ENCODE measurements at places on chromosomes 7 and 10. TPM values are rescaled to one million over a fixed set of nuclear protein-coding genes. Genes with fewer than 3 reads are reported as not detected.

Gene SLC13A4
- not detected for total RNA-seq

Gene CLRN3
- not detected for total RNA-seq

Gene ARHGEF5
- total RNA-seq = 18.7 TPM

Gene INMT
- total RNA-seq = 24.2 TPM

Gene YKT6
- 53.3 TPM for total RNA-seq

Gene NODAL
- not detected for total RNA-seq

DNA sequence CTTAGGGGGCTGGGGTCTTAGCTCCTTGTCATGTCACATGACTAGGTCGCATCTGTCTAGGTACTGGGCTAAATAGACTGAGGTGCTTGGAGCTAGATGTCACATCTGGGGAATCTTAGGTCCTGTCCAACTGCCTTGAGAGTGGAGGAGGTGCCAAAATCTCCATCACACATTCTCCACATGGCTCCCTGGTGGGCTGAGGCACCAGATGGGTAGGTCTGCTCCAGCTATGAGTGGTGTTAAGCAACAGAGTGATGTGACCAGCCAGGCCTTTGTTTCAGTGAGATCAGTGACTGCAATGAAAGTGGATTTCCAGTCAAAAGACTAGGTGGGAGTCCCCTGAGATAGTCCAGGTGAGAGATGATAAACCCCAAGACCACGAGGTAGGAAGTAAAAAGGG is 251.8 kb downstream of the BMPER start:
- peak overlapping the region; percentile 69 for H3K27ac ChIP-seq
- H3K27me3 ChIP-seq = no peaks in the 10 kb centered on the region
- no peaks in the 10 kb centered on the region for H3K36me3 ChIP-seq
- peaks cover 25% of the 10 kb centered on the region for H3K4me1 ChIP-seq

- H3K36me3 ChIP-seq = no peaks in the 10 kb centered on the region
- H3K27me3 ChIP-seq = no peaks in the 10 kb centered on the region
- DNase-seq = peak; percentile 31
Measured at GRCh38 chr7:33217595-33217994, 88.2 kb downstream of the BBS9 start.

DNA sequence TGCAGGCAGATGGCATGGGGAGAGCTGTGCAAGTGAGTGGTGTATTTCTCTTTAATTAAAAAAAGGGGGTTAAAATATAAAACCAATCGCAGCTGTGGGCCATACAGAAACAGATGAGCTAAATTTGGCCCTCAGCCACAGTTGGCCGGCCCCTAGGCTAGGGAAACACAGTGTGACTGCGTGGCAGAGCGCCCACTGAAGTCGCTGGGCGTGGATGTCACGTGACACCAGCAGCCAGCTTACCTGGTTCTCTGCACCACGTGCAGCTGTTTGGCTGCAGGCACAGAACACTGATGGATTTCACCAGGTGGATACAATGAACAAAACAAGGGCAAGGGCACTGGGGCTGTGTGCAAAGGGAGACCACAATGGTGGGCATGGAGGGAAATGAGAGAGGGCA is 119.3 kb upstream of the ZNF746 start:
- no peak for DNase-seq
- H3K4me3 ChIP-seq = no peak overlapping the region
- H3K4me1 ChIP-seq = no peaks in the 10 kb centered on the region
- H3K27me3 ChIP-seq = no peaks in the 10 kb centered on the region
- no peak overlapping the region for H3K27ac ChIP-seq
- H3K36me3 ChIP-seq = peaks cover 94% of the 10 kb centered on the region

DNA sequence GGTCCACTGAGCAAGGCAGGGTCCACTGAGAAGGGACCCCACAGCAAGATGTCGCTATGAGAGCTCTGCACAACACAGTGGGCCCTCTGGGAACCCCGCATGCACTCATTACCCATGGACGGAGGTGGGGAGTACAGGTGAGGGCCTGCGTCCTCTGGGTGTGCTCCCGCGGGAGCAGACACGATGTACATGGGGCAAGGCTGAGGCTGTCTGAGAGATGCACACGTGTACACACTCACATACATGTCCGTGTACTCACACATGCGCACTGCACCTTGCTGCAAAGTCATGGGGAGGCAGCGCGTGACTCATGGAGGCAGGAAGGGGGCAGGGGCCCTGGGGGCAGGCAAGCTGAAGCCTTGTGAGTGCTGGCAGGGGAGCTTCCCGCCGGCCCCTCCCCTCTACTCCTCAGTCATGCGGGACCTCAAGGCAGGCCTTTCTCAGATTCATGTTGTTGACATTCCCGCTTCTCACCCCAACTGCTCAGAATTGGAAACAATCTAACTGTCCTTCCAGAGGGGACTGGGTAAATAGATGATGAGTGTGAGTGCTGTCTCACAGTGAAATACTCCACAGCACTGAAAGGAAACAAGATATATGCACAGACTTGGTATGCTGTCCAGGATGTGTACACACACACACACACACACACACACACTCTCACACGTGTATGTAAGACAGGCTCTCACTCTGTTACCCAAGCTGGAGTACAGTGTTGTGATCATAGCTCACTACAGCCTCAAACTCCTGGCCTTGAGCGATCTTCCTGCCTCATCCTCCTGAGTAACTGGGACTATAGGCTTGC is 40.0 kb downstream of the GOLGA7B start:
- no peak overlapping the region for H3K27ac ChIP-seq
- DNase-seq = no peak
- H3K27me3 ChIP-seq = no peaks in the 10 kb centered on the region
- H3K4me1 ChIP-seq = peaks cover 25% of the 10 kb centered on the region
- H3K36me3 ChIP-seq = no peaks in the 10 kb centered on the region
- H3K4me3 ChIP-seq = no peak overlapping the region

GRCh38 chr10:101131962-101132635 is 999 bp downstream of the TLX1 start:
- no peaks in the 10 kb centered on the region for H3K36me3 ChIP-seq
- peaks cover 100% of the 10 kb centered on the region for H3K27me3 ChIP-seq
- DNase-seq = no peak

- H3K27ac ChIP-seq = no peak overlapping the region
- H3K4me1 ChIP-seq = peaks cover 12% of the 10 kb centered on the region
Measured at GRCh38 chr10:97028126-97028831, 157.5 kb downstream of the SLIT1 start.

GRCh38 chr7:116449950-116450349 is 49.6 kb upstream of the CAV2 start:
- no peaks in the 10 kb centered on the region for H3K27me3 ChIP-seq
- no peak overlapping the region for H3K4me3 ChIP-seq
- no peaks in the 10 kb centered on the region for H3K36me3 ChIP-seq
- H3K4me1 ChIP-seq = peaks cover 25% of the 10 kb centered on the region
- peak; percentile 57 for DNase-seq

DNA sequence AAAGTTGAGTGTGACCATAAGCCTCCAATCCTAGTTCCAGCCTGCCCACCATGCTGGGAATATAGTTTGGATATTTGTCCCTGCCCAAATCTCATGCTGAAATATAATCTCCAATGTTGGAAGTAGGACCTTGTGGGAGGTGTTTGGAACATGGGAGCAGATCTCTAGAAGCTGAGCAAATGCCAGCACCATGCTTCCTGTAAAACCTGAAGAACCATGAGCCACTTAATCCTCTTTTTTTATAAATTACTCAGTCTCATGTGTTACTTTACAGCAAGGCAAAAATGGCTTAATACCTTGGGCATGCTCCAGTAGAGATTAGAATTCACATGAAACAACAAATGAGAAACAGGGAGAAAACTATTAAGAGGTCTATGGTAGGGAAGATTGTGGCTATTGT is 27.2 kb downstream of the STEAP1 start:
- no peak for DNase-seq
- H3K36me3 ChIP-seq = no peaks in the 10 kb centered on the region
- H3K27me3 ChIP-seq = no peaks in the 10 kb centered on the region
- H3K27ac ChIP-seq = no peak overlapping the region

DNA sequence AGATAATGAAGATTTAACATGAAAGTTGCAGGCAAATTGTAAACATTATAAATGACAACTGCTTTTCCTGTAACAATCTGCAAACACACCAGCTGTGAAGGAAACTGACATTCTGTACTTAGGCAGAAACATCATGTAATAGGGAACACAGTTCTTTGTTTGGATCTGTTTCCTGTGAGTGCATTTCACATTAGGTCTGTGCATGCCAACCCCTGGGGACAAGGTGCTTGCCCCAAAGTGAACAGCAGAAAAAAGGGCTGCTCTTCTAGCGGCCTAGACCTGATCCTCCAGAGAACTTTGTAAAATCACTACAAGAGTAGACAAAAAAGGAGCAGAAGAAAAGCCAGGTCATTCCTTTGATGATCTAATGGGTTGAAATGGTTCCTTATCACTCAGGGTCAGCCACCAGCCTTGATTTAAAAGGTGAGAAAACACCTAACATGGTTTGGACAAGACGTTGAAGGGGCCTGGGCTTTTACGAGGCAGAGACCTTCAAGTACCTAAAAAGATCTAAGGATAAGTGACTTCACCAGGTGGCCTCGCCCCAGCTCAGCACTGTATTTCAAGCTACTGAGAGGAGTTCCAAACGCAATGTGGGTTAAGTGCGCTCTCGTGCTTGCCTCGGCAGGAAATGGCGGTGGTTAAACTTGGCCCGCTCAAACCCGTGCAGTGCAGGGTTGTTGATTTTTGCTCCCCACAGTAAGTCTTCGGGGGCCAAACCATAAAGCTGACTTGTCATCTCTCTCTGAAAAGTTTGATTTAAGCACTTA is 249.7 kb downstream of the CREB5 start:
- no peak overlapping the region for H3K27ac ChIP-seq
- H3K36me3 ChIP-seq = no peaks in the 10 kb centered on the region
- no peaks in the 10 kb centered on the region for H3K4me1 ChIP-seq
- DNase-seq = no peak
- H3K27me3 ChIP-seq = no peaks in the 10 kb centered on the region

DNA sequence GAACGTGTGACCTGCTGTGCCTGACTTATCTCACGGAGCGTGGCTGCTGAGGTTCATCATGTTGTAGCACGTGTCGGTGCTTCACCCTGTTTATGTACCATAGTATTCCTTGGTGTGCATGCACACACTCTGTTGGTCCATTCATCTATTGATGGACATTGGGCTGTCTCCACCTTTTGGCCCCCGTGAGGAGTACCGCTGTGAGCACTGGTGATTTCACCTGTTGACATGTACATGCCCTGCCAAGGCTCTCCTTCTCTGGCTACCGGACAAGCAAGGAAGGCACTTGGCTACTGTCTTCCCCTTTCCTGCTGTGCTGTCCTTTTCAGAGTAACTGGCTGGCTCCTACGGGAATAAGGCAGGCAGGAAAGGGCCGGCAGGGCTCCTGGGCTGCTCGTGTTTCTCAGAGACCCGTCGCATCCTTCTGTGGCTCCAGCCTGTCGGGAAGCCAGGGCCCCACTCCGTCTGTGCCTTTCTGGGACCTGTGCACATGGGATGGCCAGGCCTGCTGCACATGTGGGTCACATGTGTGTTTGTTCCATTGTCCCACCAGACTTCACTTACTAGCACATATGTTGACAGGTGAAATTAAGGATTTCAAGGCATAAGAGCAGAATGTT is 17.8 kb upstream of the TBRG4 start:
- no peaks in the 10 kb centered on the region for H3K27me3 ChIP-seq
- no peak overlapping the region for H3K4me3 ChIP-seq
- H3K36me3 ChIP-seq = no peaks in the 10 kb centered on the region
- no peaks in the 10 kb centered on the region for H3K4me1 ChIP-seq
- H3K27ac ChIP-seq = no peak overlapping the region
- no peak for DNase-seq

- H3K27me3 ChIP-seq = no peaks in the 10 kb centered on the region
- H3K4me1 ChIP-seq = peaks cover 33% of the 10 kb centered on the region
- peak overlapping the region; percentile 82 for H3K4me3 ChIP-seq
- peak overlapping the region; percentile 92 for H3K27ac ChIP-seq
- peak; percentile 67 for DNase-seq
Measured at GRCh38 chr10:77925795-77926565, 575 bp downstream of the DLG5 start.

- H3K4me3 ChIP-seq = no peak overlapping the region
- H3K36me3 ChIP-seq = no peaks in the 10 kb centered on the region
- H3K27ac ChIP-seq = no peak overlapping the region
- no peaks in the 10 kb centered on the region for H3K27me3 ChIP-seq
- DNase-seq = no peak
Measured at GRCh38 chr10:43153901-43154300, 15.7 kb downstream of the CSGALNACT2 start.

DNA sequence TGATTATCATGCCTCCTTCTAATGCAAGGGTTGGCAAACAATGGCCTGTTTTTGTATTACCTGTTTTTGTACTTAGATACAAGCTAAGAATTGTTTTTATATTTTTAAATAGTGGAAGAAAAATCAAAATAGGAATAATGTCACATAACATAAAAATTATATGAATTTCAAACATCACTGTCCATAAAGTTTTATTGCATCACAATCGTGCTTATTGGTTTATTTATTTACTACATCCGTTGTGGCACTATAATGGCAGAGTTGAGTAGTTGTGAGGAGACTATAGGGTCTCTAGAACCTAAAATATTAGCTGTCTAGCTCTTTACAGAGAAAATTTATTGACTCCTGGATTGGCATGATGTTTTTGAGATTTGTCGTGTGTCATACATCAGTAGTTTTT is 4.1 kb downstream of the KIF20B start:
- peaks cover 16% of the 10 kb centered on the region for H3K4me1 ChIP-seq
- no peak for DNase-seq
- H3K4me3 ChIP-seq = no peak overlapping the region
- H3K27me3 ChIP-seq = no peaks in the 10 kb centered on the region

- H3K4me1 ChIP-seq = no peaks in the 10 kb centered on the region
- no peaks in the 10 kb centered on the region for H3K27me3 ChIP-seq
- H3K27ac ChIP-seq = no peak overlapping the region
- H3K36me3 ChIP-seq = no peaks in the 10 kb centered on the region
- DNase-seq = no peak
- no peak overlapping the region for H3K4me3 ChIP-seq
Measured at GRCh38 chr10:37739181-37739580, 118.2 kb downstream of the ZNF248 start.

Measured in stomach (tissue), 19 donors.